Skeletal muscle cell (primary cell): ENCODE measurements at places on chromosomes 4 and X.

DNA sequence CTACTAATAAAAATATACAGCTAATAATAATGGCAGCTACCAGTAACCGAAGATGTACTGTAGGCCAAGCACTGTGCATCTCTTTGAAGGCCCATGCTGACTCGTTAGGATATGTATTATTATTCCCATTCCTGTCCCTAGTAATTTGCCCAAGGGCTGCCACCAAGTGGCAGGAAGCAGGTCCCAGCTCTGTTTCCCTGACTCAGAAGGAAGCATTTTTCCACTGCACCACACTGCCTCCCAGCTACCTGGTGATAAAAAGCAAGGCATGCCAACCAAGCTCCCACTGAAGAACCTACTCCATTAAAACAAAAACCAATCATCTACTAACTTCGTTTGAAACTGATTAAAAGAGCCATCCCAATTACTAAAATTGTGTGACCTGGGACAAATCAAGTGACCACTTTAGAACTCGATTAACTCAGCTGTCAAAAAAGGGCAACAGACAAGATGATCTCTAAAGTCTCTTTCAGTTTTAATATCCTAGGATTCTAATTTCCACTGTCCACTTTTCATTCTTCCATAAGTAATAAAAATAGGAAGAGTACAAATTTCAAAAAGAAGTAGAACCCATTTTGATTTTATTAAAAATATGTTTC is 24.3 kb upstream of the PGM2 start:
- DNase-seq: no peak

DNA sequence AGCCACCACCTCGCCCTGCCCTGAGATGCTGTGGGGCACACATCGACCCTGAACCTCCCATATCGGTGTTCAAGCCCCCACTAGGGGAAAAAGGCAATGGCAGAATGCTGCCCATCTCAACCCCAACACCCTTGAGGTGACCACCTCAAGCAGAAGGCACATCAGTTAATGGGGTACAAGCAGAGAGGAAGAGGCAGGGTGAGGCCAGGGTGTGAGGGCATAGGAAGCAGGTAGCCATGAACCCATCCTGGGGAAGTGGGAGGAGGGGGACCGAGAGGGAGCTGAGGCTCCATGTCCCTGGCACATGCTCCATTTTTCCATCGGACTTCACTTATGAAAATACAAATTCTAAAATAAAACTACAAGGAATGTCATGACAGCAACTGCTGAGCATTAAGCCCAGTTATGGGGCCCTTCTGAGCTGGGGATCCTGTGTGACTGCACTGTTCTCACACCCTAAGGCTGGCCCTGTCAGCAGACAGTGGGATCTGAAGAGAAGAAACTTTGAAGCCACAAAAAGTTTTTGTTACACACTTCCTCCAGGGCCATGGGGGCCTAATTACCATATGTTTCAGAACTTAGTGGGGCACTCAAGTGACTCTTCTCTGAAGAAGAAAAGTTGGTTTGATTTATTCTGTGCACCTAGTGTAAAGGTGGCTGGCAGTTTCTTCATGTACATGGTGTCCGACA is 68.2 kb upstream of the FAM241A start:
- no peak for DNase-seq

DNA sequence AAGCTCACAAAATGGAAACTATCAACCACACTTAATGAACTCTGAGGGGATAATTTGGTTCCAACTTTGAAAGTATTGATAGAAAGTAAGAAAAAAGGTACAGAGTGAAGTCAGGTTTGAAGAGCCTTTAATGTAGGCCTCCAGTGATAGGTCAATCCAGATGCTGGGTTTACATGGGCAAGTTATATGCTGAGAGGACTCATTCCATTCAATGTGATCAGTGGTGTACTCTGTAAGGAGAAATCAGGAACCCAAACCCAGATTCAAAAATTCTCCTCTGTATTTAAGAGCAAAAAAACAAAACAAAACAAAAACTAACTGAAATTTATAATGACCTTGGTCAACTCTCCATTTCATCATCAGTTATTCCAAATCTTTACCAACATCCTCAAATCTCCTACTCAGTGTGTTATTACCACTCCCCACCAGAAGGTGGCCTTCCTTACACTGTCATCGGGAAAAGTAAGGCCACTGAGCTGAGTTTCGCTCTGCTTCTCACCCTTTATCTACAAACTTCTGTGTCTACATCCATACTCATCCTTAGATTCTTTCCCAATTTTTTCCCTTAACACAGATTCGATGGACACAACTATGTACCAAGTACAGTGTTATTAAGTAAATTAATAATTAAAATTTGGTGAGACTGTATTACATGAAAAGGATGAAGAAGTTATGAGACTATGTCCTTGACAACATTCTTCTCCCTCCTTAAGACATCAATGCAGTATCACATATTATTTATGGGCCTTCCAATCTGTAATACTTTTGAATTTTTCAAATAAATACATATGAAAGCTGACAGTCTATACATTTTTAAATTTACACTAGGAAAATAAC is 88.3 kb downstream of the ZAR1 start:
- peak; percentile 25 for DNase-seq

DNA sequence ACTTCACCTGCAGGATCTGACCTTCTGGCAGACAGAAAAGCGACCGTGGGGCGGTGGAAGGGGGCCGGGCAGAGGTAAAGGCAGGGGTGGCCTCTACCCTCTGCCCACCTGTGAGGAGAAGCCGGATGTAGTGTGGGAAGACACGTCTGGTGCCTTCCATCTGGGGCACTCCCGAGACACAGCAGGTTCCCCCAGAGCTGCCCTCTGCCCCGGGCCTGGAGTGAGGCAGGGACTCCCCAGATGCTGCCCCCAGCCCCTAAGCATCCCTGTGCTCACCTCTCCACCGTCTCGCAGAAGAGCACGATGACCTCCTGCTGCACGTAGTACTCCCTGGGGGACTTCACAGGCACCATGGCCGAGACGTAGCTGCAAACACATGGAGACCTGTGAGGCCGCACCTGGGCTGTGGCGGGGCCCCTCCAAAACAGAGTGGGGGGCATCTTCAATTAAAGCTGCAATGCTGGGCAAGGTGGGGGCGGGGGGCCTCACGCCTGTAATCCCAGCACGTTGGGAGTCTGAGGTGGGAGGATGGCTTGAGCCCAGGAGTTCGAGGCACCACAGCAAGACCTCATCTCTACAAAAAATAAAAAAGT is 75.3 kb upstream of the MXD4 start:
- DNase-seq: no peak

DNA sequence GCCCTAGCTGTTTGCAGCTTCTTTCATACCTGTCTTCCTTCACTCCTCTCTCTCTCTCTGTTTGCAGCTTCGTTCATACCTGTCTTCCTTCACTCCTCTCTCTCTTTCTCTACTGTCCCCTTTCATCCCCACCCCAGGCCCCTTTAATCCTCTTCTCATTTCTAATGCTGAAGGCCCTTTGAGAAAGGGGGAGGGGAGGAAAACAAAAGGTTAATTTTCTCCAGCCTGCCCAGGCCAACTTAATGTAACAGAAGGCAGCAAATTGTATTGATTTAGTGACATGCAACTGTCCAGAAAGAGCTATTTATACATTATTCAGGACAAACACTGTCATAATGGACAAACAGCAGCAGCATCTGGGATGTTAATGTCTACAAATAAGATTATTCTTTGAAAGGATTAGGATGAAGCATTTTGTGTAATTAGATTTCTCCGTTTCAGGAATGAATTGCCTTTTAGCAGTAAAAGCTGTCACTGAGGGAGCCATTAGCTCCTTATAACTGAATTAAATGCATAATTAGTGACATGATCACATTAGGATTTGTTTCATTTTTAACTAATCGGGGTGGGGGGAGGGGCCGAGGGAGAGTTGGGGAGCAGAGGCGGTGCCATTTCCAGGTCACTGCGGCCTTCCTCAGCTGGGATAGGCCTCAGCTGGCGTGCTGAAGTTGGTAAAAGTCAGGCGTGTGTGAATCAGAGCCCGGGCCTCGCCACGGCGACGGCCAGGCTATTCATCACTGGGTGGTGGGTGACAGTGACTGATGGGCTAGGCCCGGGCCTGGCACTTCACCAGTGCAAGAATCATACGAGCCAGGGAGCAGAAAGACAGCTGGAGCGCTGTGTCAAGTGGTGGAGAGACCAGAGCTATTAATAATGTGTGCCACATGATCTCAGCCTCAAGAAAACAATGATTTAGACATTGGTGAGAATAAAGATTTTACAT is 174.5 kb downstream of the NKX6-1 start:
- DNase-seq: no peak

GRCh38 chr4:103012060-103012459 is 7.4 kb downstream of the SLC9B1 start:
- DNase-seq: peak; percentile 48

DNA sequence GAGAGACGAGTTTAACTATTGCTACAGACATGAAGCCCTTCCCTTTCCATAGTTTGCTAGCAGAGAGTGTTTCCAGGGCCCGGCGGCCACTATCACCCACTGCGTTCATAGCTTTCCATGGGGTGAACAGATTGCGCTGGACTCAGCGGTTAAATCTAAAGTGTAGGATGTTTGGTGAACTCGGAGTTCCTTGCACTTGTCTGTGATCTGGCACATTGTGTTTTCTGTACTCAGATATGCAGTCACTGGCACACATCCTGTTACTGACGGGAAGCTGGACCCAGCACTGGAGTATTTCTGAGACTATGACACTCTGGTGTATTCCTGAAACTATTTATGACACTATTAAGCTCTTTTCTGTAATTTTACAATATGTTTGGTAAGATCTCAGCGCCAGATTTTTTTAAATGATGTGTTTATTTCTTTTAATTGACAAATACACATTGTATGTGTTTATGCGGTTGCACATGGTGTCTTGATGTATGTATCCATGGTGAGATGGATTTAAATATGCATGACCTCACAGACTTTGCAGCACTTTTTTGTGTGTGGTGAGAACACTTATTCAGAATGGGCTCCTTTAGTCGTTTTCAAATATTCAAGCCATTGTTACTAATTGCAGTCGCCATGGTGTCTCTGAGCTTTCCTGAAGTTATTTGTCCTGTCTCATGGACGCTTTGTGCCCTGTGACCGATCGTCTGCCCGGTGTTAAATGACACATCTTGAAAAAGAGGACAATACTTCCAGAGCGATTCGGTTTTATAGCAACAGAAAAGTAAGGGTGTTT is 14.1 kb downstream of the CD99 start:
- no peak for DNase-seq

DNA sequence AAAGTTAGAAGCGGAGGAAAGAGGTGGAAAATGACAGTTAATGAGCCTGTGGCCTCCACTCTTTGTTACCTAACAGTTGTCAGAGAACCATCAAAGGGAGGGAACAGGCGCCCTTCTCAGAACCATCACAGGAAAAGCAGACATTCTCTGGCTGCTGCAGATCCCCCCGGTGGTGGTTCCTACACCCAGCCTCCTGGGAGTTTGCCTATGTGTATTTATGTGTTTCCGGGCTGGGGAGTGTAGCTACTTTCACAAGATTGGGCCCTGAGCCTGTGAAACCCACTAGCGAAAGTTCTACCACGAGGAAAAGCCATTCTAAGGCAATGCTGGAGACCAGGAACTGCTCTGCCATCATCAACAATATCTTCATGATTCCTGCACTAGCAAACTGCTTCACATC is 52.7 kb upstream of the BCOR start:
- DNase-seq: no peak

DNA sequence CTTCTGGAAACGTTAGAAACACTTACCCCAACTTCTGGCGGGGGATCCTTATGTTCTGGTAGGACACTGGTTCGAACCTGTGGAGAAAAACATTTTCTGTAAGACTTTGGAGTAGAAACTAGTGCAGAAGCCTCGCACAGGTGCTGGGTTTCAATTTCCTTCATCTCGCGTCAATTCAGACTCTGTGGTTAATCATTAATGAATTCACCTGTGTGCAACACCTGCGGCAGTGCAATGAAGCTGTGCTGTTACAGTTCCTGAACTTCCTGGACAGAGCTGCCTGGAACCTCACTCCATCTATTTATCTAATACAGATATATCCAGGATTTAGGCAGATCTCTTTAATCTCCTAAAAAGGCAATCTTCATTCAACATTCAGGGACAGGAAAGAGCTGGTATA is 531.4 kb downstream of the INPP4B start:
- no peak for DNase-seq
